ENCODE measurements at places on chromosomes 2 and 18.
A peak's percentile ranks its signal among the peaks of the same experiment; 100 is the strongest.

- no peak for DNase-seq
Observed at GRCh38 chr2:213234641-213235040, 49.6 kb upstream of the SPAG16 start.

DNA sequence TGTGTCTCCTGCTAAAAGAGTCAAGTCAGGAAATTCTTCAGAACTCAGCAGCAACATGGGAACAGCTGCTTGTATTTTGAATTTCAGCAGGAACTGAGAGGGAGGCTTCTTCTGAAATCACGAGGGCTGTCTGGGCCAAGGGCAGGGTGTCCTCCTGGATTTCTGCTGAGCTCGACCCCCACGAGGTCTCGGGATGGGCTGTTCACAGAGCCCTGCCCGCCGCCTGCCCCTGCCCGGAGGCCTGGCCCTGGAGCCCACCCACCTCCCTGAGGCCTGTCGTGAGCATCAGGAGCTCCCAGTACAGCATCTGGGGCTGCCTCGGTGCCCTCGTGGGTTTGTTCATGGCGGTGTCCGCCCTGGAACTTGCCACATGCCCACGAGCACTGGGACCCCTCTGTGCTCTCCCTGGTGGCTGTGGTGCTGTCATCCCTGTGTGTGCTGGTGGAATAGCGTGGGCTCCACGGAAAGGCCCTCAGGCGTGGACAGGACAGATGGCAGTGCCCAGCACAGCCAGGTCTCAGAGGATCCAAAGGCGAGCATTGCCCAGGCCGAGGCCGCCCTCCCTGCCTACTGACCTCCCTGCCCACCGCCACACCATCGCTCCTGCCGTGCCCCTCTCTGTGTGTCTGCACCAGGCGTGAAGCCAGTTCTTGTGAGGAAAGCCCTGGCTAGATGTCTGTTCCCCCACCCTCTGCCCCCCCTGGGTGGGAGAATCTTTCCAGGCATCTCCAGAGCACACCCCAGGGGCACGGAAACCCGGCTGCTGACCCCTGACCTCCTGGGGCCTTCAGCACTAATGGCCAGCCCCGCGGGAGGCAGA lies 25.9 kb downstream of the RAMP1 start:
- DNase-seq, result no peak

DNA sequence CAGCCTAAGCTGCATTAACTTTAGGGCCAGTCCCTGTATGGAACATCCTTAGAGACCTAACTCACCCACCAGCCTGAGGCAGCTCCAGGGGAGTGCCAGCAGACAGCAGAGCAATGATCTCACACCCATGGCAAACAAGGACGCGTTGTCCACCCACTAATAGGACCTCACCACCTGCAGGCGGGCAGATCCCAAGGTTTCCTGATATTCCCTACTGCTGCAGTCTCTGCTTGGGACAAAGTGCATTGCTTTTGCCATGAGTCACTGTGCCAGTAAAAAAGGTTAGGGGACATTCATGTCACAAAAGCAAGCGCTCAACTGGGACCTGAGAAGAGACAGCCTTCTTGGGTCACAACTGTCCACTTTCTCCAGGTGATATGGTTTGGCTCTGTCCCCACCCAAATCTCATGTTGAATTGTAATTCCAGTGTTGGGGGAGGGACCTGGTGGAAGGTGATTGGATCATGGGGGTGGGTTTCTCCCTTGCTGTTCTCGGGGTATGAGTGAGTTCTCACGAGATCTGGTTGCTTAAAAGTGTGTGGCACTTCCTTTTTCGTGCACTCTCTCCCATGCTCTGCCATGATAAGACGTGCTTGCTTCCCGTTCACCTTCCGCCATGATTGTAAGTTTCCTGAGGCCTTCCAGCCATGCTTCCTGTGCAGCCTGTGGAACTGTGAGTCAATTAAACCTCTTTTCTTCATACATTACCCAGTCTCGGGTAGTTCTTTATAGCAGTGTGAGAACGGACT lies 160.2 kb downstream of the MIB1 start:
- no peak for DNase-seq

GRCh38 chr2:160989778-160990177 lies 170.4 kb upstream of the TANK start:
- DNase-seq, result no peak

DNA sequence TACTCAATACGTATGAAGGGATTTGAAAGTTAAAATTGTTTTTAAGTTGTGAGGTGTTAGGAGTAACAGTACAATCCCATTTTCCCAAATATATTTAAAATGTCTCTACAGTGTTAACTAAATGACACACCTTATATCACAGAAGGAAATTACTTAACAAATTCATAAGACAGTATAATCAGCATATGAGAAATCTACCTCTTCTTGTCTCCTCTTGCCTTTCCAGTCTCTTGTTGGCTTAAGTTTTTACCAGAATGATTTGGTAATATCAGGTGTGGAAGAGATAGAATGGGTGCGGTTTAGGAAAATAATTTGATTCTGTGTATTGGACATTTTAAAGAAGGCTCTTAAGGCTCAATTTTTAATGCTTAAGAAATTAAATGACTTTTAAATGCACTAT lies 9.5 kb upstream of the INPP1 start:
- no peak for DNase-seq

- no peak for DNase-seq
Observed at GRCh38 chr2:151361674-151362370, 4.4 kb downstream of the TNFAIP6 start.

DNA sequence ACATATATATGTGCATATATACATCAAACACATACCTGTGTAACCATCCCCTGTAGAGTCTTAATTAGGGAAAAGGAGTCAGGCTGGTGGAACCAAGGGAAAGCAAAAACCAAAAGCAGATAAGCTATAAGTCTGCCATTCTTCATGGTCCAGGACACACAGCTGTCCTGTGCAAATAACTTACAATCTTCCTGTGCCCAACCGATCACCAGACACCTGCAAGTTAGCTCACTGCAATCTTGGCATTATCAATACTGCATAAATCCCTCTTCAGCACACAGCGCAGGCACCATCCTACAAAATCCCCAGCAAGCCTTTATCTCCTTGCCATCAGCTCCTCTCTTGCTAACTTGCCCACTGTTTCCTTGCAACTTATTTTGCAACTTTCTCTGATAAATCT lies 60.8 kb upstream of the DYNAP start:
- DNase-seq, result no peak

DNA sequence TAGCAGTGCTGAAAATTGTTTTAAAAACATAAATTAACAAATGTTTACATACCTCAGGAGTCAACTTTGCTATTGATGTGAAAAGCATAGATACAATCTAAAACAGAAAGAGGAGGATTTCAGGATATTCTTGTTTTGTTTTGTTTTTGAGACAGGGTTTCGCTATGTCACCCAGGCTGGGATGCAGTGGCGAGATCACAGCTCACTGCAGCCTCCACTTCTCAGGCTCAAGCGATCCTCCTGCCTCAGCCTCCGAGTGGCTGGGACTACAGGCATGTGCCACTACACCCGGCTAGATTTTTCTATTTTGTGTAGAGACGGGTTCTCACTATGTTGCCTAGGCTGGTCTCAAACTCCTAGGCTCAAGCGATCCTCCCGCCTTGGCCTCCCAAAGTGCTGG lies 60.6 kb downstream of the C2orf74 start:
- no peak for DNase-seq

DNA sequence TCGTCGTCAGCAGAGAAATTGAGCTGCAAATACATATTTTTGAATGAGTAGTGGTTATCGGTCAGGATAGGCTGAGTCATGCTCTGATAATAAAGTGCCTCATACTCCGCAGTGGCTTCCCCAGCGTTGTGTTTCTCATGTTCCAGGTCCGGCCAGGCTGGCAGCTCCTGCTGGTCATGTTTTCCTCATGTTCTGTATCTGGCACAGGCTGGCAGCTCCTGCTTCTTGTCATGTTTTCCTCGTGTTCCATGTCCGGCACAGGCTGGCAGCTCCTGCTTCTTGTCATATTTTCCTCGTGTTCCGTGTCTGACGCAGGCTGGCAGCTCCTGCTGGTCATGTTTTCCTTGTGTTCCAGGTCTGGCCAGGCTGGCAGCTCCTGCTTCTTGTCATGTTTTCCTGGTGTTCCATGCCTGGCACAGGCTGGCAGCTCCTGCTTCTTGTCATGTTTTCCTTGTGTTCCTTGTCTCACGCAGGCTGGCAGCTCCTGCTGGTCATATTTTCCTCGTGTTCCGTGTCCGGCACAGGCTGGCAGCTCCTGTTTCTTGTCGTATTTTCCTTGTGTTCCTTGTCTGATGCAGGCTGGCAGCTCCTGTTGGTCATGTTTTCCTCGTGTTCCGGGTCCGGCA lies 148.9 kb downstream of the ATP9B start:
- no peak for DNase-seq

- DNase-seq, result no peak
Observed at GRCh38 chr18:25275412-25276001, 76.5 kb downstream of the ZNF521 start.

DNA sequence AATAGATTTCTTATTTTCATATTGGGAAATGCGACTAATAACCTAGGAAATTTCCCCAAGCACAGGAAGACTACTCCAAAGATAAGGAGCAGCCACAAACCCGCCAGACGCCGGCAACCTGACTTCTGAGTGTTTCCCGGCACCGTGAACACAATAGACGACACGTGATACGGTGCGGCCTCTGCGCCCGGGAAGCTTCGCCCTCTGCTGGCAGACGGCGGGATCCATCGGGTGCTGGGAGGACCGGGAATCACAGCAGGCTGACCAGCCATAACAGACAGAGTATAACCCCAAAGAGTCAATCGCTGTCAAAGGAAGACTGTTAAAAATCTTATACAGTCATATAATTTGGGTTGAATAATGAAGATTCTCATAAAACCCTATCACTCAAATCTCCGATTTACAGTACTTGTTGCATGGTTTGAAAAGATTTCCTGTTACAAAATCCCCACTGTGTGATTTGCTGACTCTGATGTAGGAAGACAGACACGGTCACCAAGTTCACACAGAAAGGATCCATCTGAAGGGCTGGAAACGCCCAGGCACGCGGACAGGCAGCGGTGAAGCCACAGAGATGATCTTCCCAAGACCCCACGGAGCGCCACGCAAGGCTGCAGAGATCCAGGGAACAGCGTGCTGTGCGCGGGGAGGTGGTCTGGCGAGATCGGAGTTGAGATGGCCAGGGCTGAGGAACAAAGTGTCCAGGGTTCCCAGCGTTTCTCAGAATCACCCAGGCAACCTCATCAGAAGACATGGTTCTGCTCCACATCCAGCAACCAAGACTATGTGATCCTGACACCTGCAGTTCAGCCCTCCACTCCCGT lies 73.8 kb downstream of the EIPR1 start:
- peak; percentile 90 for DNase-seq

DNA sequence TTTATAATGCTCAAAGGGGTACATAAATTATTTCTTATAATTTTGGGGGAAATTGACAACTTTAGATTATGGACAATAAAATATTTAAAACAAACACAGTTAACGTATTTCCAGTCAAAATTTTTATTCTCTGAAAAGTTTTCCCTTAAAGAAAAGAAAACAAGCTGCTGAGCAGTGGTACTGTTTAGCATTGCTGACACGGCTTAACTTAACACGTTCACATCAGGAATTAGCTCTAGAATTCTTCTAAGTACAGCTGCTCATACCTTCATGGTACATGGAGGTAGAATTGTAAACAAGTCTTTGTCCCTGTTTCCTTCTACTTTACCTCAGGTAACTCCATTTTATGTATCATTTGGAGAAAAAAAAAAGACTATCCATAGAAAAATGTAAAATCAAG lies 2.0 kb downstream of the SLC38A11 start:
- no peak for DNase-seq

DNA sequence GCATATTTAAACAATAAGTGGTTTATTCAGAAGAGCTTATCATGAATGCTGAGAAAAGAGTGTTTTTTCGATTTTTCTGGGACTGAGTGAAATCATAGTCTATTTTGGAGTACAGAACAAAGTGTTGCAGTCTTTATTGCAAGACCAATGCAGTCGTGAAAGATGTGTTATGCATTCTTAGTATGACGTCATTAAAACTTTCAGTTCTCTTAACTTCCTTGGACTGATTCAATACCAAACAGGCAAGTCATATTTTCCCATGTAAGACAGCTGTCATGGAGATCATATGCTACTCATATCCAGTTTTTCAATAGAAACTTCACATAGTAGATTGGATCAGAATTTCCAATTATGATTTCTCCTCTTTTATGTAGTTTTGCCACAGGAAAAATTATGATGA lies 92.6 kb downstream of the RIT2 start:
- no peak for DNase-seq

- no peak for DNase-seq
Observed at GRCh38 chr2:26915316-26915715, 55.1 kb upstream of the MAPRE3 start.

DNA sequence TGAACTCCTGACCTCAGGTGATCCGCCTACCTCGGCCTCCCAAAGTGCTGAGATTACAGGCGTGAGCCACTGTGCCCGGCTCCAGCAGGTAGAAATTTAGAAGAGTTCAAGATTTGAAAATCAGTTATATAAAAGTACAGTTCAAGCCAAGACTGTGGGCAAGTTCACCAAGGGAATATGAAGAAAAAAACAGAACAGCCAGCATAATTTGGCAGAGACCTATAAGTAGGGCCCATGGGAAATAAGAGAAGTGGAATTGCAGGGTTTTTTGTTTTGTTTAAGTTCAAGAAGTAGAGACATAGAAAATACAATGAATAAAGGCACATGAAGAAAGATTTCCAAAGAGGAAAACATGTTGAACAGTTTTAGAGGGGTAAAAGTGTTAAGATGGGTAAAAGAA lies 57.9 kb downstream of the BAZ2B start:
- no peak for DNase-seq

DNA sequence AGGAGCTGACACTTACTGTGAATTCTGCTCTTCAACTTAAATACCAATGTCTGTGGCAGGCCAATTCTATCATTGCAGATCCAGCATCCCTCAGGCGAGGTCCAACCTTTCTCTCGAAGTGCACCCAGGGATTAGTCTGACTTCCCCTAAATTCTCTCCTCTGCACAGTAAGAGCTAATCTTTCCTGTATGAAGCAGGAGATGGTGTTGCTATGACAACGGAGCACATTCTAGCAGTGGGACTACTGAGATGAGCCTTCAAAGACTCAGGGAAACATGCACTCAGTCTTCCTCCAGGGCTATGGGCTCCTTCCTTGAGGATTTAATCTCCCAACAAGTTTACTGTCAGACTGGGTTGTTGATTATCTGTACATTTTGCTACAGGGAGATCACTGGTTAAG lies 176.3 kb downstream of the NOL4 start:
- no peak for DNase-seq

DNA sequence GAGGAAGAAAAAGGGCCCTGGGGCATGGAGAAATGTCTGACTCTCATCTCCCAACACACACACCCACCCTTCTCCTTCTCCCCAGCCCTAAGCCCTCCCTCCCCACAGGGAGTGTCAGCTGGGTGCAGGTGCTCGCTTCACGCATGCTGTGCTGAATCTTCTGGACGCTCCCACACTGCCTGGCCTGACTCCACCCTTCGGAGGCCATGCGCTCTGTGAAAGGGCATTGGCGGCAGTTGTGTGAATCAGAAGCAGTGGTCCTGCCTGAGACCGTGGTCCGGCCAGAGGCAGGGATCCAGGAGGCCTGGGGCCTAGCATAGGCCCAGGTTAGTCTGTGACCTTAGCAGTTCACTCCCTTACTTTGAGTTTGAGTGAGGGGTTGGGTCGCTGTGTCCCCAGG lies 57.1 kb downstream of the LONRF2 start:
- no peak for DNase-seq

- no peak for DNase-seq
Observed at GRCh38 chr18:67281746-67282145, 234.8 kb downstream of the DSEL start.

- no peak for DNase-seq
Observed at GRCh38 chr2:121686218-121686617, 37.0 kb upstream of the CLASP1 start.
